ENCODE measurements at places on chromosomes 12 and 14.

GRCh38 chr12:92469837-92470236 is 233.0 kb upstream of the PLEKHG7 start:
- no peak for DNase-seq

GRCh38 chr12:64757771-64758170 is 1.4 kb downstream of the GNS start:
- DNase-seq: no peak

DNA sequence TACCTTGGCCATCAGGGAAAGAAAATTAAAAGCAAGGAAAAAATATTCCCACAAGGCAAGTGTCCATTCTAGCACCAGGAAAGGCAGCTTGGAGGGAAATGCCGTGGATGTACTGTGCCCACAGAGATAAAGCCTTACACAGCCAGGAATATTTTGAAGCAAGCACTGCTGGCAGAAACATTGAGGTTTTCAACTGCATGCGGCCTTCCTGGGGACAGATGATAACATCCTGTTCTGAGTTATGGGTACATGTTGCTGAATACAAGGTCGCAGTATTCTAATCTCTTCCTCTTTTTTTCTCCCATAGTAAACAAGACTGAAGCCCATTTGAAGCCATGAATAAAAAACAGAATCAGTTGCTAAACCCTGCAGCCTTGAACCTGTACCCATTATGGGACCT is 197.1 kb downstream of the BTG1 start:
- no peak for DNase-seq

DNA sequence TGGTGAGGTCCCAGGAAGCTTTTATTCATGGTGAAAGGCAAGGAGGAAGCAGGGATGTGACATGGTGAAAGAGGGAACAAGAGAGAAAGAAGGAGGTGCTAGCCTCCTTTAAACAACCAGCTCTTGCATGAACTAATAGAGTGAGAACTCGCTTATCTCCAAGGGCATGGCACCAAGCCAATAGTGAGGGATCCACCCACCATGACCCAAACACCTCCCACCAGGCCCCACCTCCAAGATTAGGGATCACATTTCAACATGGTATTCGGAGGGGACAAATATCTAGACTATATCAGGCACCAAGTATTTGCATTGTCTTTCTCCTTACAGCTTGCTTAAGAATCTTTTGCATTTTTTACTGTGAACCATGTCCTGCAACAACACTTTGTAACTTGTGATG is 91.9 kb upstream of the DHRS4 start:
- no peak for DNase-seq

DNA sequence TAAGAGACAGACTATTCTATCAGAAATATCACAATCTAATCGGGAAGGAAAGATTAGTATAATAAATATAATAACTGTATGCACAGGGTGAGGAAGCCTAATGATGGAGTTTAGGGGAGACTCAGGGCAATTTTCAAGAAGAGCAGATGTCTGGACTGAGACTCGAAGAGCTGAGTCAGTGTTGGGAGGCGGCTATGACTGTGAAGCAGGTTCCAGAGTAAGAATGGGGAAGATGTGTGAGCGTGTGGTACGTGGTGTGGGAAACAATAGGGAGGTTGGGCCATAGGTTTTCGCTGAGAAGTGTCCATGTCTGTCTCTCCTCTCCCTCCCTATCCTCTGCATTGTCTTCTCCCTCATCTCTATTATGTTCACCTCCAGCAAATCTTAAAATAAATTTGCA is 85.6 kb downstream of the LMO3 start:
- DNase-seq: no peak

- no peak for DNase-seq
Measured at GRCh38 chr12:124126950-124127655, 154.1 kb downstream of the ZNF664 start.

- DNase-seq: no peak
Measured at GRCh38 chr14:91580876-91581577, 70.9 kb upstream of the PPP4R3A start.

GRCh38 chr14:104394409-104394851 is 185.1 kb upstream of the C14orf180 start:
- no peak for DNase-seq
